ENCODE measurements at places on chromosomes 3 and 15.

GRCh38 chr3:194582196-194582905 is 50.9 kb downstream of the TMEM44 start:
- DNase-seq = no peak

DNA sequence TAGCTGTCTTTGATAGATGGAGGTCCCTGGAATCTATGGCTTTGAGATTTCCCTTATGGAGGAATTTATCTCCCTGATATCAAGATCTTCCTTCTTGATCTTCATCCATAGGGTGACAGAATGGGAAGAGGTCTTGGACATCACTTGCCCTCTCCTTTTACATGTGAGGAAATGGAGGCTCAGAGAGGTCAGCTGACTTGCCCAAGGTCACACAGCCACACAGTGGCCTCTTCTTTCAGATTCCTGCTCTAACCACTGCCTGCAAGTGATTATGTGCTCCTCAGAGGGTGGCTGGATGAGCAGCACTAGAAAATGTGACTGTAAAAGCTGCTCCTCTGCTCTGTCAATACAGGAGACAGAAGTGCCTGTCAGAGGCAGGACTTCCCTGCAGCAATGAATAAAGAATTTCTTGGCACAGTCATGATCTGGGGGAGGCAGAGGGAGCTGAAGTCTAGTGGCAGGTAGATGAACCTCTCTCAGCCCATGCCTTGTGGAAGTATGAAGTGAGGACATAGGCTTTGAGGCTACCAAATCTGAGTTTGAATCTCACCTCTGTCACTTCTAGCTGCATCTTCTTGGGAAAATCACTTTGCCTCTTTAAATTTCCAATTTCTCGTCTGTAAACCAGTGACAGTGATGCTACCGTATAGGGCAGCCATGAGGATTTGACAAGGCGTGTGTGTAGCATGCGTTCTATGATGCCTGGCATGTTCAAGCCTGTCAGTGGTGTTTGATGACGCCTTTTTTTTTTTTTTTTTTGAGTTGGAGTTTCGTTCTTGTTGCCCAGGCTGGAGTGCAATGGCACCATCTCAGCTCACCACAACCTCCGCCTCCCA is 12.0 kb downstream of the SSUH2 start:
- no peak for DNase-seq

- no peak for DNase-seq
Measured at GRCh38 chr15:90959894-90960293, 5.2 kb downstream of the RCCD1 start.

DNA sequence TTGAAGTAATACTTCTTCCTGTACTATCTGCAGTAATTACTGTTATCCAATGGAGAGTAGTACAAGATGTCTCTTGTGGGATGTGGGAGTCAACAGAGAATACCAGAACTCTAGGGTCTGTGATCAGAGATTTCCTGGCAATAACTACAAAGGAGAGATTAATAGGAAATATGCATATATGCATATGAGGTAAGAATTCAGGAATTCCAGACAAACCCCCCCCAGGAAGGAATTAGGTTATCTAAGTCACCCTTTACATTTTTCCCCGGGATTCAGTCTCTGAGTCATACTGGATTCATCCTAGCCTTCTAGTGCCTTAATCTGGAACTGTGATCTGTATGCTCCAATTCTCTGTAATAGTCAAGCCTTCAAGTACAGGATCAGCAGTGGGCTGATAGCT is 49.4 kb downstream of the GTF2E1 start:
- no peak for DNase-seq

- no peak for DNase-seq
Measured at GRCh38 chr15:99322643-99323405, 71.5 kb downstream of the LRRC28 start.

DNA sequence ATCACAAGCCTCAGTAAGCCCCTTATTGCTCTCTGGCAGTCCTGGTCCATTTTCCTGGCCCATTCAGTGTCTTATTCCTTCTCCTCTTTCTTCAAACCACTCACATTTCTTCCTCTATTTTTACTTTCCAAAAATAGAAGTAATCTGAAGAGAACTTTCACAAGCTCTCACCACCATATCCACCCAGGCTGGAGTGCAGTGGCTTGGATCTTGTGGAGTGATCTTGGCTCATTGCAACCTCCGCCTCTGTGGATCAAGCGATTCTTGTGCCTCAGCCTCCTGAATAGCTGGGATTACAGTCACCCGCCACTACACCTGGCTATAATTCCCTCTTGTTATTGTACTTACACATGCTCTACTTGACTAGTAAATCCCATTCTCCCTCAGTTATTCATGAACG is 16.8 kb downstream of the ARMC8 start:
- DNase-seq = no peak

DNA sequence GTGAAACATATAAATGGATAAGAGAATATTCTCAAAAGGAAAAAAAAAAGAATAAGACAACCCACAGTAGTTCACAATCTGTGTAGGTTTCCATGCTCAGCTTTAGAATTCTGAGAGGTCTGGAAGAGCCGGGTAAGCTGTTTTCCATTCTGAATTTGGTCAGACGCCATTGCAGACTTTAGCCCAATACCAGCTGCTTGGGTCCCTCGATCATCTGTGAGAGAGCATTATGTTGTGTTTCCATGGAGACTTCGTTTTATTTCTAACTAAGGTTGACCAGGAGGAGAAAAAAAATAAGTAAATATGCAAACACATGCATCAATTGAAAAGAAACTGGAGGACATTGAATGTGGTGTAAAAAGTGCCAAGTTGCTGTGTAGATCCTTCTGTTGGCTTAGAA is 25.5 kb downstream of the KCNAB1 start:
- DNase-seq = no peak

- DNase-seq = peak; percentile 30
Measured at GRCh38 chr15:85504749-85505676, 124.6 kb downstream of the AKAP13 start.

DNA sequence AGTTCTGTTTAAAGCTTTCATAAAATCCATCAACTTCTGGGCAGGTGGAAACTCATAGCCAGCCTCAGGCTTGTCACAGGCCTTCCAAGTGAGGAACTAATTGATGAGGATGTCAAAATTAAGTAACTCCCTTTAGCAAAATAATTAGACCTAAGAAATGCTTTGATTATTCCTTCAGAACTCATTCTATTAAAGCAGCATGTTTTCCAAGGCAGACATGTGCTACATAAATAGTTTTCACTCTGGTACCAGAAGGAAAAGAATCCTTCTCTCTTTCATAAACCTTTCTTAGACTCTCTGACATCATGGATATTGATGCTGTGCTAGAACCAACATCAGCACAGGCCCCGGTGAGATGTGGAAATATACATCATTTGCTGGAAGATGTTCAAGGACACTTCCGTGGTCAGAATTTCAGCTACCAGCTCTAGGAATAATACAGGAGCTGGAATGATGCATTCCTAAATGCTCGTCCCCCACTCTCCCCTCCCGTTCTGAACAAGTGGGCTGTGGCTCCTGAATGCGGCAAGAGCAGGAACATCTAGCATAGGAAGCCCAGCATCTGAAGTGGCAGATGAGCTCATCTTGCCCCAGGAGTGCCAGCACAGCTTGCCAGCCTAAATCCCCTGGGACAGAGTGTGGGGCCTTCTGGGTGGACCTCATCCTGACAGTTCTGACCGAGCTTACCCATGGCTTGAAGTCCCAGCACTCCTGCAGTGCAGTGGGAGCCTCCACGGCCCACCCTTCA is 82.4 kb downstream of the WWTR1 start:
- no peak for DNase-seq

DNA sequence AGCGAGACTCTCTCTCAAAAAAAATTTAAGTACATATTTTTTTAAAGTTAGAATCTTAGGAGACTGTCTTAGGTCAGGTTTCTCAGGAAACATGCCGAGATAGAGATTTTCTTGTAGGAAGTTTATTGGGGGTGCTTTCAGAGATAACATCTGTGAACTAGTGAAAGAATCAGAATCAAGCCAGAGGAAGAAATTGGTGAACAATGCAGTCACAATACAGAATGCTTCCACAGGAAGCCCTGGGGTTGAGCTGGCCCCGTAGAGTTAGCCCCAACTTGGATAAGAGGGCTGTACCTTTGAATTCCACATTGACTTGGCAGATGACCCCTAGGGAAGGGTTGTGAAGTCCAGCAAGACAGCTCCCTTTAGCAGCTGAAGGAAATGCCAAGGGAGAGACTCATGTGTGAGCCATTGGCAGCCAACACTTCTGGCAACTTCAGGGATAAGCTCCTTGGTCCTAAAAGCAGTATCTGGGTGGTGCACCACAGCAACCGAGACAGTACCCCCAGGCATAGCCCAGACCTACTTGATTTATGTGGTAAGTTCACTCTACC is 7.1 kb upstream of the PLCB2 start:
- DNase-seq = no peak
